K562 (cell line): ENCODE measurements at places on chromosomes 6 and 20. TPM values are rescaled to one million over a fixed set of nuclear protein-coding genes. Genes with fewer than 3 reads are reported as not detected.

DNA sequence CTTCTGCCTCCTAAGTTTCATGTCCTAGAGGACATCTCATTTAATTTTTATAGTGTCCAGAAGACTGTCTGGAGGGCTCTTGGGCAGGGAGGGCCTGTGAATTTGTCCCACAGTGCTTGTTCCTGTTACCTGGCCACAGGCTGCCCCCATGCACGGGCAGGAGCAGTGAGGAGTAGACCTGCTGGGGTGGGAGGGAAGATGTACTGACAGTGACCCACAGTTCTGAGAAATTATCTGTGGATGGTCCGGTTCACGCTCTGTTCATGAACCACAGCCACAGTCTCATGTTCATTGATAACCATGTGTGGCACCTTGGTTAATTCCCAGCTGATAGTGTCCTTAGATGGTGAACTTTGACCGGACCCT, 18.8 kb upstream of the ZNF831 start:
- DNase-seq, result no peak

- DNase-seq, result no peak
These were observed 227.0 kb upstream of the CST7 start for GRCh38 chr20:24721891-24722568.

DNA sequence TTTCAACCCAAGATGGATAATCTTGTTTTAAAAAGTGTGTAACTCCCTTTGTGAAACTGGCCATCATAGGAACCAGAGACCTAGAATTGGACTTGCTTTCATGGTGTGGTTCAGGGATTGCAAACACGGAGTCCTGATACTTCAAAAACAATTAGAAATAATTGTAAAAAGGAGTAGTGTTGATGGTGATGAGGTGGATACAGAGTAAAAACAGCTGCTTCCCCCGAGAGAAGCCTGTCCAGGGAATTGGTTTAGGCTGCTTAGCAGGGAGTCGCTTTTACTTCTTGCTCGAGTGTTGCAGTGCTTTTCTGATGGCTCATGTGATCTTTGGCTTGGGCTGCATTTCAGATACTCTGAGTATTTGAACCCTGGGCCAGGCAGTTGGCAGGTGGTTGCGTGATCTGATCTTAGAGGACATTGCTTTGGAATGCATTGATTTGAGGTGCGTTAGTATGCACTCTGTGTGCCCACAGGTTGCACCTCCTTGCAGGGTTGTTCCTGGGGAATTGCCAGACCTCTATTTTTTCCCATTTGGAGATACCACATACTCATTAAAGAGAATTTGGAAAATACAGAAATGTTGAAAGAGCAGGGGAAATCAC, 19.5 kb downstream of the KIF3B start:
- DNase-seq, result no peak

The TMEM200A gene
- total RNA-seq, result 0.04 and 0.07 TPM in 2 replicates
